ENCODE measurements at places on chromosomes 13 and 19.

- DNase-seq, result no peak
Observed at GRCh38 chr13:64778002-64778401, 2452.1 kb downstream of the PCDH9 start.

DNA sequence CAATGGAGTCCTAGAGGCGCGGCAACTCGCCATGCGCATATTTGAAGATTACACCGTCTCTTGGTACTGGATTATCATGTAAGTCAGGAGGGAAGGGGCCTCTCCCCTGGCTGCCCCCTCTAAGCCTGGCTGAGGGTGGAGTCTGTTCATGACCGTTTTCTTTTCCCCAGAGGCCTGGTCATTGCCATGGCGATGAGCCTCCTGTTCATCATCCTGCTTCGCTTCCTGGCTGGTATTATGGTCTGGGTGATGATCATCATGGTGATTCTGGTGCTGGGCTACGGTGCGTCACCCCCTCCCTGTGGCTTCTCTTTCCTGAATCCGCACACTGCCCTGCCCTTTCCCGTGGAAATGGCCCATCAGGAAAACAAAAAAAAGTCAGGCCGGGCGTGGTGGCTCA lies 6.5 kb downstream of the SLC44A2 start:
- no peak for DNase-seq

GRCh38 chr13:23709536-23709935 lies 139.3 kb downstream of the TNFRSF19 start:
- DNase-seq, result no peak

DNA sequence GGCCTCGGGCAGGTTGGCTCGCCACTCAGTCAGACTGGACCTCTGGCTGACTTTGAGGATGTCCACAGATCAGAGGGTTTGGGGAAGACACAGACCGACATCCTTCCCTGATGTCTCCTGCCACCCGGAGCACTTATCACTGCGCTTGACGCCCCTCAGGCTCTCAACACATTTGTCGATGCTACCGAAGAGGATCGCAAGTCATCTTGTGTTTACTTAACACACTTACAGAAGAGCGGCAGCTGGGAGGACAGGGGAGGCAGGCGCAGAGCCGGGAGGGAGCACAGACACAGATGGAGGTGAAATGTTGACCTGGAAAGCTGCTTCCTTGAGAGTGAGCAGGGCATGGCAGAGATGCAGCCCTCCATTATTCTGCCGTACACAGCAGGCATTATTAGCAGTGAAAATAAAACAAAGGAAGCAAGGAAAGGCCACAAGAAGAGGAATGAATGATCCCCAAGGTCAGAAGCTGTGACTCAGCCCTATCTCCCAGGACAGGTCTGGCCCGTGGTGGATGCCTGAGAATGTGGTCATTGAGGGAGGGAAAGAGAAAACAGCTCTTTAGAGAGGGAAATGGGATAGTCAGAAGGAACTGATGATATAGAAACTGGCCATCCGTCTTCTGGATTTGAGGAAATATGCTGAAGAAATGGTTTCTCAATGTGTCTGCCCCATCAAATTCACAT lies 549.5 kb upstream of the ARGLU1 start:
- DNase-seq, result peak; percentile 3

DNA sequence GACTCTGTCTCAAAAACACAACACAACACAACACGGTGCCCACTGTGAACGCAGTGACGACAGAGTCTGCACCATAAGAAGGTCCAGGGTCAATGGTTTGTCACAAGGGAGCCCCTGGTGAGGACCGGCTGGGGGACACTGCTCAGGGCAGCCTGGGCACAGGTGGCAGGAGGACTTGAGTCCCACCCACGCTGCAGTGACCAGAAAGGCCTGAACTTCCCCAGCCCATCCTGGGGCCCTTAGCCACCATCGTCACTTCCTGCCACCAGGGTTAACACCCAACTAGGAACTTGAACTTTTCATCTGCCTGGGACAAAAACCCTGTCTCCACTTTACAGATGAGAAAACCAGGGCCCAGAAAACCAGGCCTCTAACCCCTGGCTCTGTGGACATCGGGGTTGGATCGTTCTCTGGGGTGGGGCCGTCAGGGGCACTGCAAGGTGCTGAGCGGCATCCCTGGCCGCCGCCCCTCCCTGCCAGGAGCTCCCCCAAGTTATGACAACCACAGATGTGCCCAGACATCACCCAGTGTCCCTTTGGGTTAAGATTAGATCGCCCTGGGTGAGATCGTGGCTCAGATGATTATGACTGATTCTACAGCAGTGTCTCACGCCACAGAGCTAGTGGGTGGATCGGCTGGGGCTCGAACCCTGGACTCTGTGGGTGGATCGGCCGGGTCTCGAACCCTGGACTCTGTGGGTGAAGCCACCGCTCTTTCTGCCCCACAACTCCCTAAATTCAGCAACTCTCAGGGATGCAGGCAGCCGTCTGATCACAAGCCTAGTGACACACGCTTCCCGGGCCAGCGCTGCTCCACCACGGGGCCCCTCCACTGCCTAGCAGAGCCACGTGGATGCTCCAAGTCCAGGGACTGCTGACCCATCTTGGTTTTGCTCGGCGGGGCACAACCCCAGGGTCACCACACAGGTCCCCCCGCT lies 14.0 kb downstream of the MOB3A start:
- DNase-seq, result no peak

GRCh38 chr13:33218020-33218419 lies 67.5 kb downstream of the STARD13 start:
- DNase-seq, result no peak

GRCh38 chr13:24071423-24072075 lies 89.0 kb upstream of the SPATA13 start:
- DNase-seq, result no peak
